ENCODE measurements at places on chromosomes 3 and 15.

DNA sequence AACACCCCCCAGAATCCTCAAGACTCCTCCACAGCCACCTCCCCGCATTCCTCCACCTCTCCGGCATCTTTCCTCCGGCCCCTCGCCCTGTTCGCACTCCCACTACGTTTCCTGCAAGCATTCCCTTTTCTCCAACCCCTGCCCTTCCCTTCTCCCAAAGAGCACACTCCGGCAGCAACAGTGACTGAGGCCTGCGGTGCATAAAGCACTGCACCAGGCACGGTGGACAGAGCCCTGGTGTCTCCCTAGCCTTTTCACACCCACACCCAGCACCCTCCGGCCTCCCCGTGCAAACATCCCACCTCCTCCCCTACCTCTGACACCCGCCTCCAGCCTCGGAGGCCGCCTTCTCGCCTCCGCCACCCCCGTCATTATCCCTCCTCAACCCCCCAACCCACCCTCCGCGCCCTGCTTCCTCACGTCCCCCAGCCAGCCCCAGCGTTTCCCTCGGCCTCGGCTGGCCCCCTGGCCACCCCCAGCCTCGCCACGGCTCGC is 577 bp downstream of the ZNF148 start:
- DNase-seq: no peak

- no peak for DNase-seq
Measured at GRCh38 chr3:157059181-157059580, 100.8 kb downstream of the CCNL1 start.

- no peak for DNase-seq
Measured at GRCh38 chr3:153601374-153601853, 439.4 kb downstream of the RAP2B start.

DNA sequence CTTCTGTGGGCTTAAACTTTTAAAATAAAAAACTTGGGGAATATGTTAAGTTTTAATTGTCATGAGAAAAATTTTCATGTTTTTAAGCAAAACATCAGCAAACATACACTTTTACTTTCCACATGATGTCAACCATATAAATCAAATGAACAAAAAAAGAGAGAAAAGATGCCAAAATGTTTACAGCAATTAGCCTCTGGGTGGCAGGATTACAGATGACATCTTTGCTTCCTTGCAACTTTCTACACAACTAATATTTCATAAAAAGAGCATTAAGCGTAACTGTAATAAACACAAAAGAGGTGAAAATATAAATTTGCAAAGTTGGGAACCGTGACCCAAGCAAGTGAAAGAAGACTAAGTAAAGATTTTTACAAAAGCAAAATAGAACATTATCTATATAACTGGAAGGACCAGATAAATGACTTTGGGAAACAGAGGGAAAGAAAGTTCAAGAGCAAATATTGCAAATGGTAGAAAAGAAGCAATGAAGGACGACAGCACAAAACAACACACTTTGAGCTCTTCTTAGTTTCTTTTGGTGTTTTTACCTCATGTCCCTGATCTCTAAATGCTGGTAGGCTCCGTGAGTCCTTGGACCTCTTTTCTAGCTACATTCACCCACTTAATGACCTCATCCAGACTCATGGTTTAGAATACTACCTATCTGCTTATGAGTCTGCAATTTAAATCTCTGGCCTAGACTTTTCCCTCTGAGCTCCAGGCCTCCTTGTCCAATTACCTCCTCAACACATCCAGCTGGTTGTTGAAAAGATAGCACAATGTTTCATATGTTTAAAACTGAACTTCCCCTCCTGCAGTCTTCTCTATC is 9.4 kb downstream of the TP53BP1 start:
- DNase-seq: no peak

DNA sequence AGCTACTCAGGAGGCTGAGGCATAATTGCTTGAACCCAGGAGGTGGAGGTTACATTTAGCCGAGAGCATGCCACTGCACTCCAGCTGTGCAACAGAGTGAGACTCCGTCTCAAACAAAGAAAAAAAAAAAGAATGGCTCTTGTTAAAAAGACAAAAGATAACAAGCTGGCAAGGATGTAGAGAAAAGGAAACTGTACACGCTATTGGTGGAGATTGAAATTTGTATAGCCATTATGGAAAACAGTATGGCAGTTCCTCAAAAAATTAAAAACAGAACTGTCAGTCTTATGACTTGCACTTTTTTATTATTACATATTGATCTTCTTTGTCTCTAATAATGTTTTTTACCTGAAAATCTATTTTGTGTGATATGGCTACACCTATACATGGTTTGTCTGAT is 41.9 kb downstream of the MEX3B start:
- DNase-seq: no peak

DNA sequence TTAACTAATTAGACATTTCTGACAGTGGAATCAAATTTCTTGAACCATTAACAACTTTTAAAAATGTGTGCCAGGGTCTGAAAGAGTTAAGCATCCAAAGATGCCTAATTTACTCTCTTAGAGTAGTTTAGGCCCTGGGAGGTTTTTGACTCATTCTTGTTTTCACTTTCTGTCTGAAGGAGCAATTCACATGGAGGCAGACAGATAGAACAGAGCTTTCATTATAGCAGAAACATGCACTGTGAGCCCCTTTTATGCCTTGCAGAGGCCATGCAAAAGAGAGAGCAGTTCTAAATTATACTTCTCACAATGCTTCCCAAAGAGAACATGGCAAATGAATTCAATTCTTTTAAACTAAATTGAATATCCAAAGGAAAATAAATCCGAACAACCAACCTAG is 554.8 kb downstream of the MFSD1 start:
- no peak for DNase-seq

DNA sequence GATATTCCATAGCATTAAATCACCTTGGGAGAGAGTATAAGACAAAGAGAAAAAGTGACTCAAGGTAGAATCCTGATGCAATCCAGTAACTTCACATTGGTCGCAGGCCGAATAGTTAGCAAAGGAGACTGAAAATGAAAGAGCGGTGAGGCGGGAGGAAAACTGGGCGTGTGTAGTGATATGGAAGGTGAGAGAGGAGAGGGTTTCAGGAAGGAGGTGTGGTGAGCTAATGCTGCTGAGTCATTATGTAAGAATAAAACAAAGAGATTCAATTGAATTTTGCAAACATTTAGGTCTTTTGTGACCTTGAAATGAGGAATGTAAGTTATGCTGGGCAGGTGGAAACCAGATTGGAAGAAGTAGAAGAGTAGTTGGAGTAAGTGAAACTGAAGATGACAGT is 235.3 kb downstream of the C3orf38 start:
- DNase-seq: no peak

GRCh38 chr15:88844749-88845386 is 41.6 kb downstream of the ACAN start:
- no peak for DNase-seq

GRCh38 chr15:68681836-68682235 is 103.0 kb downstream of the CORO2B start:
- no peak for DNase-seq

GRCh38 chr15:92881211-92881754 is 18.8 kb upstream of the CHD2 start:
- no peak for DNase-seq

DNA sequence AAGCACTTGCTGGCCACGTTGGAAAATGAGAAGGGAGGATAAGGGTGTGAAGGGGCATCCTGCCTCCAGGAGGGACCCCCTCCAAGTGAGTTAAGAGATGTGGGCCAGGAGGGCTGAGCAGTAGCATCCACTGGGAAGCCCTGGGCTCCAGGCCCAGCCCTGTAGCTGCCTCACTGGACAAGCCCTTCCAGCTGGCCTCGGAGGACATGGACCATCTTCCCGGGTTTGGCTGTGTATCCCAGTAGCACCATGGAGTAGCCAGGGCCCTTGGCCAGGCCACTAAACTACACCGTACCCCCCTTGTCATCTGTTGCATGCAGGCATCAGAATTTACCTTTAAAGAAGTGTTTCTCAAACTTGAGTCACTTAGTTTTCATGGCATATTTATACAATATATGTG is 29.4 kb upstream of the ALDH1L1 start:
- DNase-seq: no peak

GRCh38 chr15:90099072-90099867 is 3.0 kb downstream of the IDH2 start:
- DNase-seq: no peak

DNA sequence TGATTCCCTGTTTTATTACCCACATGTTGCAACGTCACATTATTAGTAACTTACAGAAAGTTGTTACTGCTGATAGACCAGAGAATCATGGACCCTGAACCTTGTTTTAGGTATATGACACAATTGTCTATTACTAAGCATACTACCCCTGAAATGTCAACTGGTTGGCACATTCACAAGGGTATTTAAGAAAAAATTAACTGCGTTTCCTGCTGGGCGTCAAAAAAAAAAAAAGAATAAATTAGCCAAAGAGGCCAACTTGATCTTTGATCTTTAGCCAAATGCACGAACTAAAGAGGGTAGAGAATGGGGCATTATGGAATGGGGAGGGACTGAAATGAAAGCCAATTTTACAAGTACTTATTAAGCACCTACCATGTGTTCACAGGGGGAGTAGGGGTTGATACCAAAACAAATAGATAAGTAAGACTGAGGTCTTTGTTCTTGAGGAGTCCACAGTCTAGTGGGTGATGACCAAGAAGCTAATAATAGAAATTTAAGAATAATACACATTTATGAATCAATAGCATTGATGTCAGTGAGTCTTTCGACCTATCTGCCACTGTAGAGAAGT is 17.8 kb upstream of the MUC13 start:
- DNase-seq: no peak

DNA sequence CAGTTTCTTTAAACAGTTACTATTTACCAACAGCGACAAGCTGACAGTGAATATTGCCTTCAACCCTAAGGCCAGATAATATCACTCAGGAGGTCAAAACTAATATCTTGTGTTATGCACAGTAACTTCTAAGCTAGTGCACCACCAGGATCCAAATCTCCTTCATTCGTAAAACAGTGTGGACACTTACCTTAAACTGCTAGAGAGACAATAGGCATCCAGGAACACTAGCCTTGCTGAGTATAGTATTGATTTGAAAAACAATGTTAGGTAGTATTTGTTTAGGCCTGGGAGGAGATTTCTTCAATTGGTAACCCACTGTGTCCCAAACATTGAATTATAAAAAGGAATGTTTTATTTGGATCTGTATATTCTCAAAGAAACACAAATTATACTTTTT is 707.9 kb upstream of the UBE2E2 start:
- no peak for DNase-seq

GRCh38 chr3:101928890-101929289 is 79.6 kb downstream of the NFKBIZ start:
- DNase-seq: no peak

- no peak for DNase-seq
Measured at GRCh38 chr3:171503817-171504216, 43.6 kb upstream of the TNIK start.

DNA sequence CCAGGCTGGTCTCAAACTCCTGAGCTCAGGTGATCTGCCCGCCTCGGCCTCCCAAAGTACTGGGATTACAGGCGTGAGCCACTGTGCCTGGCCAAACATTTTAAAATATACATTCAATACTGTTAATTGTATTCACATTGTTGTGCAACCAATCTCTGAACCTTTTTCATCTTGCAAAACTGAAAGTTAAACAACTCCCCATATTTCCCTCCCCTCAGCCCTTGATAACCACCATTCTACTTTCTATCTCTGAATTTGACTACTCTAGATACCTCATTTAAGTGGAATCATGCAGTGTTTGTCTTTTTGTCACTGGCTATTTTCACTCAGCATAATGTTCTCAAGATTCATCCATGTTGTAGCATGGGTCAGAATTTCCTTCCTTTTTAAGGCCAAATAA is 30.0 kb downstream of the HMCES start:
- no peak for DNase-seq

- DNase-seq: no peak
Measured at GRCh38 chr3:89280822-89281365, 173.5 kb downstream of the EPHA3 start.

DNA sequence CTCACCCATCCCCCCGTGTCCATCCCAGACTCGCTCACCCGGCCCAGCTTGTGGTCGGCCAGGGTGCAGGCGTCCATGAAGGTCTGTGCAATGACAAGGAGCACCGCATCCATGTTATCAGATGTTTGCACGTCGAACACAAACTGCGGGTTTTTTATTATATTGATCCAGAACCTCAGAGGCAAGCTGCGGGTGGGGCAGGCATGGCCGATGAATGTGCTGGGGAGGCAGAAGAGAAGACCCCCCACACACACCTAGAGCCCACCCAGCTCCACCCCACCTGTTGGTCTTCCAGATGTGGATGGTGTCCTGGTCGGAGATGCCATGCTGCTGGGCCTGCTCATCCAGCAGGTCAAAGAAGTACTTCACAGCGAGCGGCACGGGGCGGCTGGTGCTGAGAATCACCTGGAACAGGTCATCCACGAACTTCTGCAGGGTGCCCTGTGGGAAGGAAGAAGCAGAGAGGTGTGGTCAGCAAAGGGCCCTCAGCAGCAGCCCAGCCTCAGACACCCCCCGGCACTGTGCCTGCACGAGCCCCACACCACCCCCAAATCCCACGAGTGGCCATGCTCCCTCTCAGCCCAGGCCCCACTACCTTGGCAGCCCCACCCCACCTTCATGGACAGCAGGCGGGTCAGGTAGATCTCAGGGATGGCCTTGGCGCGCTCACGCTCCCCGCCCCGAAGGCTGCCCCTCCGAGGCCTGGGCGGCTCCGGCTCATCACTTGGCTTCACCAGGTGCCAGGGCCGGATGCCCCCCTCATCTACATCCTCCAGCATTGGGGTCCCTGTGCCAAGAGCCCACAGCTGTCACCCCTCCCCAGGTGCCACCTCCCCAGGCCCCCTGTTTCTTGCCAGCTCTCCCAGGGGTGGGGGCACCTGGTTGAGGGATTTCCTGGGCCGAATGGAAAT is 20.3 kb downstream of the PLXNB1 start:
- no peak for DNase-seq

GRCh38 chr3:4838621-4839022 is 140.6 kb upstream of the BHLHE40 start:
- DNase-seq: no peak

GRCh38 chr3:17945018-17945798 is 202.8 kb upstream of the TBC1D5 start:
- peak; percentile 50 for DNase-seq

- no peak for DNase-seq
Measured at GRCh38 chr3:12973827-12974226, 99.4 kb downstream of the IQSEC1 start.

- DNase-seq: no peak
Measured at GRCh38 chr15:79494963-79495755, 63.0 kb downstream of the MINAR1 start.

DNA sequence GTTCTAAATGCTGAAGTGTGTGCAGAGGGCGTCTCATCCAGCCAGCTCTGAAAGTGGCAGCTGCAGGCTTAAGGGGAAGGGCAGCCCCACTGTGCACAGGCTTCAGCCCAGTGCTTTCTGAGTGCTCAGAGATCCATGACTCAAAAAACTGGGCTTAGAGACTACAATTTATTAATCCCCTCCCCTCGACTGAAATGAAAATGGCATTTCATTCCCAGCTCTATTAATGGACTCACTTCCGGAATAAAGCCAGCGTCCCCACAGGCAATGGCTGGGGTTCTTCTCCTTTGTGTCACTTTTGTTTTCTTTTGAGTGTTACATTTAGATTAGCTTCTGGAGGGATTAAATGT is 55.5 kb upstream of the PLXNA1 start:
- no peak for DNase-seq
